ENCODE measurements at places on chromosomes 1 and 21. TPM values are rescaled to one million over a fixed set of nuclear protein-coding genes. Genes with fewer than 3 reads are reported as not detected.

The CDA gene
- not detected for total RNA-seq

The LRRN2 gene
- 16.3 TPM for total RNA-seq

The NGF gene
- total RNA-seq = not detected

The KMO gene
- 1.6 TPM for total RNA-seq

The MYBPH gene
- total RNA-seq = not detected

The PSRC1 gene
- total RNA-seq = 14.1 TPM

The MATN1 gene
- 0.31 TPM for total RNA-seq

The DDX59 gene
- total RNA-seq = 20.0 TPM

The ADAM30 gene
- not detected for total RNA-seq

The NCF2 gene
- 0.94 TPM for total RNA-seq

The SVBP gene
- 48.5 TPM for total RNA-seq

The SLC35A3 gene
- total RNA-seq = 47.9 TPM

The CELA3A gene
- total RNA-seq = not detected

The LEFTY1 gene
- not detected for total RNA-seq

The MEAF6 gene
- total RNA-seq = 99.5 TPM

The FCRL2 gene
- not detected for total RNA-seq

The ABCB10 gene
- total RNA-seq = 22.5 TPM

The FCRL6 gene
- total RNA-seq = not detected

The OR2G6 gene
- total RNA-seq = not detected

The RC3H1 gene
- total RNA-seq = 59.8 TPM

The OR2M4 gene
- 0.31 TPM for total RNA-seq

The LINGO4 gene
- total RNA-seq = not detected

The ACTRT2 gene
- not detected for total RNA-seq

The GORAB gene
- 15.0 TPM for total RNA-seq

The BTBD19 gene
- total RNA-seq = 1.3 TPM

The KCNK2 gene
- total RNA-seq = 66.0 TPM

The FAM151A gene
- not detected for total RNA-seq

The LCE6A gene
- total RNA-seq = not detected

The RRP1 gene
- total RNA-seq = 19.4 TPM

The MAP1LC3C gene
- not detected for total RNA-seq

The PRDM16 gene
- 20.7 TPM for total RNA-seq

The DAB1 gene
- total RNA-seq = 93.9 TPM

The PLA2G2A gene
- total RNA-seq = not detected

The RNU1-2 gene
- under 0.01 TPM for total RNA-seq

The ATP6V1G3 gene
- total RNA-seq = not detected

The MINDY1 gene
- total RNA-seq = 14.4 TPM

The SLC30A2 gene
- not detected for total RNA-seq

The RNU1-3 gene
- total RNA-seq = under 0.01 TPM

The TESK2 gene
- total RNA-seq = 1.6 TPM

The TSNAX gene
- total RNA-seq = 38.2 TPM

The EPHA8 gene
- total RNA-seq = 1.6 TPM

The KRTAP12-3 gene
- total RNA-seq = not detected

The SLAMF7 gene
- not detected for total RNA-seq

The MRAP gene
- not detected for total RNA-seq

The ZNF669 gene
- 26.0 TPM for total RNA-seq

The PTPN14 gene
- 2.2 TPM for total RNA-seq

The KIF2C gene
- 6.3 TPM for total RNA-seq

The MRPL9 gene
- 55.4 TPM for total RNA-seq
